Suprapubic skin (tissue), 4 donors: ENCODE measurements at places on chromosomes 13 and 19.

DNA sequence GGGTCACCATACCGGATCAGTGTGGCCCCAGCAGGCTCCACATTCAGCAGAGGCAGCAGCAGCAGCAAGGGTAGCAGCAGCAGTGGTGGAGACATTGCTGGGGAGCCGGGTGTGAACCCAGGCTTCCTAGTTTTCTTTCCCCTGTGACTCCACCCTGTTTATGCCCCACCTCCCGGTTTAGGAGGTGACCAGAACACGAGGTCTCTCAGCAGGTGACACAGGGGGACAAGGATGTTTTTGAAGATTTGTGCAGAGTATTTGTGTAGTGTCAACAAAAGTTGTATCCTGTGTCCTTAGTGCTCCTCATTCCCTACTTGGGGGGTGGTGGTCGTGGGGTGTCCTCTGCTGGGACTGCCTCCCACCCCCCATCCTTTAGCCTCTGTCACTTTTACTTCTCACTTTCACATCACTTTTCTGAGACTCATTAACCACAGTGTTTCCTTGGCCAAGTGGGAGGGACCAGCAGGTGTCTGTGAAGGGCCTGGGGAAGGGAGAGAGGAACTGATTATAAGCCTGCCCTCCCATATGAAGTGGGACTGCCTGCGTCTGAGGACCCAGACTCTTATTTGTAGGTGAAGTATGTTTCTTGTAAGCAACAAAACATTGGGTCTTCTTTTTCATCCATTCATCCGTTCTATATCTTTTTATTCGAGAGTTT lies 15.6 kb upstream of the KCNC3 start:
- no peak for DNase-seq

- DNase-seq: no peak
Measured at GRCh38 chr13:26011996-26012821, 39.6 kb downstream of the SHISA2 start.

DNA sequence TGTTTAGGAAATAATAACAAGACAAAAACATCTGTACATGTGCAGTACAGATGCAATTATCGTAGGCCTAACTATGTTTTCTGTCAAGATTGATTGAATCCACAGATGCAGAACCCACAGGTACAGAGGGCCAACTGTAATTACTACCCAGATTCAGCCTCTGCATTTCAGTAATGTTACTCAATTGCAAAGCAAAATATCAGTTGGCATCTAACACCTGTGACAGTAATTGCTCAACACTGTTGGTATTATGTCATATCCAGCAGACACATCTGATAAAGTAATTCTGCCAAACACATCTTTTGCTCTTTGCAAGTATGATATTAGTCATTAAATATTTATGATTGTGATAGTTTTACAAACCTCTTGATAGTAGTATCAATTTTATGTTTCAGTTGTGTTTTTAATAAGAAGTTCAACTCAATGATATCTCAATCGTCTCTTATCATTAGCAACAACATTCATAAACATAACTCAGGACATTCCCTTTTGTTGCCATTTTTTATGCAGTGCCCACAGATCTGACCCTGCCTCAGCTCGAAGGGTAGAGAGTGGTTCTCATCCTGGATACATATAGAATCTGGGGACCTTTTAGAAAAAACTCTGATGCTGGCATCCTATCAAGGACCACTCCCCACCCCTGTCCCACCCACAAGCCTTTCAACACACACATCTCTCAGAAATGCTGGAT lies 104.7 kb downstream of the MYCBP2 start:
- no peak for DNase-seq

DNA sequence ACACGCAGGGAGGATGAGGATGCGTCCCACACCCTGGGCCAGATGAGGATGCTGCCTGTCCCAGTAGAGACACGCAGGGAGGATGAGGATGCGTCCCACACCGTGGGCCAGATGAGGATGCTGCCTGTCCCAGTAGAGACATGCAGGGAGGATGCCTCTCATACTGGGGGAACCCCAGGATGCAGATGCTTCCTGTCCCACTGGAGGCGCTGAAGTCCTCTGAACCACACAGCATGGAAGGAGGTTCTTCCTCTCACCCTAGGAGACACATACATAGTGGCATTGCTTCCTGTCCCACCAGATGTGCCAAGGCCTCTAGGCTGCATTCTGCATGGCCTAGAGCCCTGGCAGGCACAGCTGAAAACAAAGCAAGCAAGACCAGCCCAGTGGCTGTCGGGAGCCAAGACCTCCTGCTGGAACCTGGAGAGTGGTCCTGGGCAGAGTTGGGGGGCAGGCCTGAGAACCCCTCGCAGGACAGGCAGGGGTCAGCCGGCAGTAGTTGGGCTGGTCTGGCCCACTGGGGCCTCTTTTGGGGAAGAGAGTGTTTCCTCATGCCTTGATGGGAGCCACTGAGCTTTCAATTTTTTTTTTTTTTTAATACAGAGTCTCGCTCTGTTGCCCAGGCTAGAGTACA lies 4.3 kb downstream of the HPN start:
- no peak for DNase-seq

DNA sequence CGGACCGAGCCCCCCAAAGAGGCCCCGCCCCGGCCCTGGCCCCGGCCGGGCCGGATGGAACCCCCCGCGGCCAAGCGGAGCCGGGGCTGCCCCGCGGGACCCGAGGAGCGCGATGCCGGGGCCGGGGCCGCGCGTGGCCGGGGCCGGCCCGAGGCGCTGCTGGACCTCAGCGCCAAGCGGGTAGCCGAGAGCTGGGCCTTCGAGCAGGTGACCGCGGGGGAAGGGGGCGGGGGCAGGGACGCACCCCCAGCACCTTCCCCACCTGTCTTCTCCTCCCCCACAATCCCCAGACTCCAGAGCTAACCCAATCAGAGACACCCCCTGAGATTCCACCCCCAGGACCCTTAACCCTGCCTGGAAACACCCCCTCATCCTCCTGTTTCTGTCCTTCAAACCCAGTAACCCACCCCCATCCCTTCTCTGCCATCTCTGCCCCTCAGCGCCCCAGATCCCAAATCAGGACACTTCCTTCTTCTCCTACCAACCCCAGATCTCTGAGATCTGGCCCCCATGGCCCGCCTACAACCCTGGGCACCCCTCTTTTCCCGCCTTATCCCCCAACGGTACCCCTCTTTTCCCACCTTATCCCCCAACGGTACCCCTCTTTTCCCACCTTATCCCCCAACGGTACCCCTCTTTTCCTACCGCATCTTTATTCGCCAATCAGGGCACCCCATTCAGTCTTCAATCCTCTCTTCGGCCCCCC lies 505 bp downstream of the ZSWIM4 start:
- no peak for DNase-seq

DNA sequence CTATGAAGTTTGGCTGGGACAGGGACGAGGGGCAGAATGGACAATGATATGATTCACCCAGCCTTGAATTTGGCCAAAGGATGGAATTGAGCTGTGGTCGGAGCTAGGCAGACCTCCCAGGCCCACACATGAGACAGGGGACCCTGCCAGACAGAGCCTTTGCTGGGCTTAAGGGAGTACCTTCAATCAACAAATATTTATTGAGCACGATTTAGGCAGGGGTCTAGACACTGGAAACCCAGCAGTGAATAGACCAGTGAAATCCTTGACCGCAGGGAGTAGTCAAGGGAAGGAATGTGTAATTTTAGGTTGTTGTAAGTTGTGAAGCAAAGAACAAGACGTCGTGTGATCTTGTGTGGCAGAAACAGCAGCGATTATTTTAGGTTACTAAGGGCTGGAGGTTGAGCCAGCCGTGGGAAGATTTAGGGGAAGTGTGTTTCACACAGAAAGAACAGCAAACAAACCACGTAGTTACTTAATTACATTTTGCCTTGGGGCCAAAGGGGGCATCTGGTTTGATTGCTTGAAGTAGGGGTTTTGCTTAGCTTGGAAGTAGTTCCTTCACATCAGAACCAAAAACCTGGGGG lies 16.9 kb upstream of the AP1M2 start:
- no peak for DNase-seq

DNA sequence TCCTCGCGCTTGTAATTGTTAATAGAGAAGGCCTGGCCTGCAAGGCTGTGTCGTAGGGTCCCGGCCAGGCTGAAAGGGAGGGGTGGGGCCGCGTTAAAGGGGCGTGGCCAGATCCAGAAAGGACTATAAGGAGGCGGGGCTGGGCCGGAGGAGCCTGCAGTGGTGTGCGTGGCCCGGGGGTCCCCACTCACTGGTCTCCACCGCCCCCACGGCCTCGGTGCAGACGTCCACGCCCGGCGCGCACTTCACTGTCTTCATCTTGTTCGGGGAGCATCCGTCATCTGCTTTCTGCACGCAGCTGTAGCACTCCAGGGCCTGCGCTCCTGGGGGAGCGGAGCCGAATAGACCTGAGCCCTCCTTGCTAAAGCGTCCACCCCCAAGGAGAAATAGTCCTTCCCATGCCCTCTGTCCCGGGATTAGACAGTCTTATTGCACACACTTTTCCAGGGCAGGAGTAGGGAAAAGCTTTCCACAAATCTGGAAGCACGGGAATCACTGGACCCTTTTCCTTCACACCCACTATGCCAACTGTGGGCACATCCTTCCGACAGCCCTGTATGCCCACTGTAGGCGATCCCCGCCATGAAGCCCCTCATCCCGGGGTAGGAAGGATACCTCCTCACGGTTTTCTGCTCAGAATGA lies 1.2 kb downstream of the LYPD3 start:
- peak; percentile 90 for DNase-seq

DNA sequence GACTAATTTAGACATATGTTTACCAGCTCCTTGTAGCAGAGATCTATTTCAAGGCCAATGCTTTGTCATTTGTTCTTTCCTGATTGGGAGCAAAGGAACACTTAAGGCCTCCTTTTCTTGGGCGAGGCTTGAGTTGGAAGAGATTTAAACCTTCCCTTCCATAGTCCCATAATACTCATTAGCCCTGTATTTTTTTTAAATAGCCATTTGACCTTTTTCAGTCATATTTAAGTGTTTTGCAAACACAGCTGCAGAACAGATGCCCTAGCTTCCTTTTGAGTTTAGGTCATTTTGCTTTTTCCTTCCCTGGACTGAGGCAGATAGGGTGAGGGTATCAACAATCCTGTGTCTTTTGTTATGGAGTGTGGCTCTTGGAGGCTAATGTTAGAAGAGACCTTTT lies 198.3 kb downstream of the NBEA start:
- DNase-seq: no peak
